Choroid plexus epithelial cell (primary cell): ENCODE measurements at places on chromosomes 2 and 18.

- peak; percentile 27 for DNase-seq
Measured at GRCh38 chr2:128472789-128473174, 154.1 kb upstream of the HS6ST1 start.

- no peak for DNase-seq
Measured at GRCh38 chr18:32300914-32301313, 111.1 kb downstream of the MEP1B start.

DNA sequence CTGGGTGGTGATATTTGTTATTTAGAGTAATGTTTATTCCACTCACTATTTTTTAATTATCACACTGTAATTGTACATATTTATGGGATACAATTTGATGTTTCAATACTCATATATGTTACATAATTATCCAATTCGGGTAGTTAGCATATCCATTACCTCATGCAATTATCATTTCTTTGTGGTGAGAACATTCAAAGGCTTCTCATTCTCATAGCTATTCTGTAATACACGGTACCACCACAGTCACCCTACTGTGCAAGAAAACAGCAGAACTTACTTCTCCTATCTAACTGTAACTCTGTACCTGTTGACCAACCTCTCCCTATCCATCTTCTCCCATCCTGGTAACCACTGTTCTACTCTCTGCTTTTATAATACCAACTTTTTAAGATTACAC, 4.6 kb downstream of the TBC1D8 start:
- DNase-seq: no peak

- DNase-seq: peak; percentile 64
Measured at GRCh38 chr18:76450452-76451395, 44.3 kb downstream of the ZNF516 start.

- peak; percentile 88 for DNase-seq
Measured at GRCh38 chr2:143513081-143513480, 383.9 kb downstream of the ARHGAP15 start.

DNA sequence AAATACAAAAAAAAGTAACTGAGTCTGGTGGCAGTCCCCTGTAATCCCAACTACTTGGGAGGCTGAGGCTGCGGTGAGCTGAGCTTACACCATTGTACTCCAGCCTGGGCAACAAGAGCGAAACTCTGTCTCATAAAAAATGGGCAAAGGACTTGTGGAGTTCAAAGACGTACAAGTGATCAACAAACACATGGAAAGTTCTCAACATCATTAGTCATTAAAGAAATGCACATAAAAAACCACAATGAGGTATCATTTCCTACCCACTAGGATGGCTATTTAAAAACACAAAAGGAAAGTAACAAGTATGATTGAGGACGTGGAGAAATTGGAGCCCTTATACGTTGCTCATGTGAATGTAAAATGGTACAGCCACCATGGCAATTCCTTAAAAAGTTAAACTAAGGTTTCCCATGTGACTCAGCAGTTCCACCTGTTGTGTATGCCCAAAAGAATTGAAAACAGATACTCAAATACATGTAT, 52.3 kb downstream of the RAB10 start:
- DNase-seq: peak; percentile 77

DNA sequence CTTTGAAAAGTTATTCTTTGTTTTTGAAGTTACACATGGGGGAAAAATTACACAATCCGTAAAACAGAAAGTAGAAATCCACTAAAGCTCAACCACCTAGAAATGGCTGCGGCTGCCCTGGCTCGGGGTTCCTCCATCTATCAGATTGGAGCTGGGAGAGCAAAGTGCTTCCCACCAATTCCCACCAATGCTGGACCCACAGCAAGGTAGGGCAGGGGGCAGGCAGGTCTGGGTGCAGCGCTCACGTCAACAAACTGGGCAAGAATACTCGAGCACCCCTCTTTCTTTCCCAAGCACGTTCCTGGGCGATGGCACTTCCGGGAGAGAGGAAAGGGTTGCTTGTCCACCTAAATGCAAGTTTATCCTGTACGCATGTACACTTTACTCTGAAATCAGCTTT, 217.6 kb downstream of the NDUFA10 start:
- DNase-seq: no peak

DNA sequence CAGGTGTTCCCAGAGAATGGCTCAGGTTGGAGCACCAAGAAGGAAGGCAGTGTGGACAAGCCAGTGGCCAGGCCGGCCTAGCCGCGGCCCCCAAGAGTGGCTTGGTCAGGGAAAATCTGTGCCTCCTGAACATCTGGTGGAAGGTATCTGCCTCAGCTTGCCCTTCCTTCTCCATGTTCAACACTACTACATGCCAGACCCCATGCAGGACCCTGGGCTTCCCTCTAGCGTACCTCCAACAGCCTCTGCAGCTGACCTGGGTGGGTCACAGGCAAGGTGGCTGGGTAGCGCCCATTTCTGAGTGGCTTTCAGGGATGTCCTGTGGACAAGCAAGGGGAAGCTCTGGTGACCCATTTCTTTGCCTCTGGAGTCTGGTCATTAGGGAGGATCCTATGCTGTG, 7.7 kb downstream of the WNT10A start:
- no peak for DNase-seq

DNA sequence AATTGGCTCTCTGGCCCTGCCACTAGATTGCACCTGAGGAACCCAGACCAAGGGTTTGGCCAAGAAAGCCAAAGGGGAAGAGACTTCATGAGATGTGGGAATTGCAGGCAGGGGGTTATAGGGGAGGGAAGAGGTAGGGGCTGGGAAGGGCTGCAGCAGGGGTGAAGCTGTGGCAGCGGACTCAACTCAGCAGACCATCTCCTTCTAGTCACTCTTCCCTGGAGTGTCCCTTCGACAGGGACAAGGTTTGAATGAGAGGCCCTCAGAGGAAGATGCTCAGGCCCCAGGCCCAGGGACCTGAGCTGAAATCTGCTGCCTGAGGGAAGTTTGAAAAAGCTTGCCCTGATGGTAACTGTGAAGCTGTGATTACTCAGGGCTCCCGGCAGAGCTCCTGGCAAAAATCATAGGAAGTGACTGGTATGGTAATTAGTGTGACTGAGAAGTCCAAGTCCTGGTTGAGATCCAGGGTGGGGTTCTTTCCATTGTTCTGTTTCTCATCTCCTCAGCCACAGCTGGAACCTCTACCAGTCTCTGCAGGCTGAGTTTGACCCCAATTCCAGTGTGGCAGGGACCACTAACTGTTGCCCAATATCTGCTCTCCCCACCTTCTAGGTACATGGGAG, 300.9 kb downstream of the CYP26B1 start:
- peak; percentile 10 for DNase-seq

GRCh38 chr18:79529991-79530390, 134.3 kb downstream of the NFATC1 start:
- DNase-seq: no peak

DNA sequence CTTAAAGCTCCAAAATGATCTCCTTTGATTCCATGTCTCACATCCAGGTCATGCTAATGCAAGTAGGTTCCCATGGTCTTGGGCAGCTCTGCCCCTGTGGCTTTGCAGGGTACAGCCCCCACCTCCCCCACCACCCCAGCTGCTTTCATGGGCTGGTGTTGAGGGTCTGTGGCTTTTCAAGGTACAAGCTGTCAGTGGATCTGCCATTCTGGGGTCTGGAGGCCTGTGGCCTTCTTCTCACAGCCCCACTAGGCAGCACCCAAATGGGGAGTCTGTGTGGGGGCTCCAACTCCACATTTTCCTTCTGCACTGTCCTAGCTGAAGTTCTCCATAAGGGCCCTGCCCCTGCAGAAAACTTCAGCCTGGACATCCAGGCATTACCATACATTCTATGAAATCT, 19.0 kb downstream of the SLC9A4 start:
- DNase-seq: no peak

GRCh38 chr2:149731079-149731478, 143.5 kb upstream of the MMADHC start:
- no peak for DNase-seq

- DNase-seq: peak; percentile 54
Measured at GRCh38 chr2:15177103-15177502, 384.0 kb downstream of the NBAS start.

- no peak for DNase-seq
Measured at GRCh38 chr18:79875931-79876461, 75.5 kb downstream of the SLC66A2 start.

- DNase-seq: no peak
Measured at GRCh38 chr18:39935598-39935997, 2019.4 kb upstream of the PIK3C3 start.

- DNase-seq: no peak
Measured at GRCh38 chr18:58502628-58503027, 126.3 kb downstream of the ALPK2 start.

DNA sequence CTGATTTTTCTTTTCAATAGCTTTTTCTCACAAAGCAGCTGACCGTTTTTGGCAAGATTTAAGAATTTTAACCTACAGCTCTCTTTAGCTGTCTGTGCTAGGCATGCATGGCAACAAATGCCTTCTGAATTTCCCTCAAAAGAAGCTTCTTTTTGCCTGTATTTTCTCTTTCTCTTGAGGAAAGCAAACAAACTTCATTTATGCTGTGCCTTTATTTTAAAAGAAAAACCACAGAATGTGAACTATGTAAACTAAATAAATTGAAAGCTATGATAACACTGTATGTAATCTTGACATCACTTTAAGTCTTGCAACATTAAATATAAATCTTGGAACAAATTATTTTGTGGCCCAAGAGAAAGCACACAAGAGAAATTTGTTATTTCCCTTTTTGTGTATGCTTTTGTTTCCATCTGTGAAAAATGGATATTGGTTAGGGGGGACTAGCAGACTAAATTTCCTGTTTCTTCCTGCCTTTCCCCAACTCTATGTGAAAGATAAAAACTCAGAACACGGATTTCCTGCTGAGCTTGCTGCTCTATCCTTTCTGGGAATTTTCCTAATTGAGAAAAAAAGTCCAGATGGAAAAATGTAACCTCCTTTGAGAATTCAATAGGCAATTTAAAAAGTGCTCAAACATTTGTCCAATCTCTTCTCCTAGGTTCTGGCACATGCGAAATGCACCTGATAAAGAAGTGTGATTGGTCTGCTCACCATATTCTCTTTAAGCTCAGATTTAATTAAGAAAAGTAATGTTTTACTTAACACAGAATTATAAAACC, 20.9 kb upstream of the TFPI start:
- DNase-seq: peak; percentile 77

DNA sequence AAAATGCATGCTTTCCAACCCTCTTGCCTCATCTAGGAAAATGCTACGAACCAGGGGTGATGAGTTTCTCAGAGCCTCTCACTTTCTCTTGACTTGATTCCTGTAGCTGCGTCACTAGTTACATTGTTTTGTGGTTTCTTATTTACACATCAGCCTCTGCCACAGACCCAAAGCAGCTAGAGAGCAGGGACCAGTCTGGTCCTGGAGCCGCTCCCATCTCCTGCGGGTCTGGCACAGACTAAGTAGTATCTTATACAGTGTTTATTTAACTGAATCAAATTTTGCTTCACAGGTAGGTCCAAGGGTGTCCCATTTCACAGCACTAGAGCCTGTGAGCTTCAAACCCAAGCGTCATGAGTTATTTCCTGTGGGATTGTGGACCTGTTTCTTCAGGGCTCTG, 310.5 kb downstream of the MYCN start:
- no peak for DNase-seq

GRCh38 chr2:239944694-239945551, 80.2 kb downstream of the NDUFA10 start:
- DNase-seq: peak; percentile 48

GRCh38 chr18:44909191-44909719, 228.6 kb downstream of the SETBP1 start:
- peak; percentile 54 for DNase-seq

DNA sequence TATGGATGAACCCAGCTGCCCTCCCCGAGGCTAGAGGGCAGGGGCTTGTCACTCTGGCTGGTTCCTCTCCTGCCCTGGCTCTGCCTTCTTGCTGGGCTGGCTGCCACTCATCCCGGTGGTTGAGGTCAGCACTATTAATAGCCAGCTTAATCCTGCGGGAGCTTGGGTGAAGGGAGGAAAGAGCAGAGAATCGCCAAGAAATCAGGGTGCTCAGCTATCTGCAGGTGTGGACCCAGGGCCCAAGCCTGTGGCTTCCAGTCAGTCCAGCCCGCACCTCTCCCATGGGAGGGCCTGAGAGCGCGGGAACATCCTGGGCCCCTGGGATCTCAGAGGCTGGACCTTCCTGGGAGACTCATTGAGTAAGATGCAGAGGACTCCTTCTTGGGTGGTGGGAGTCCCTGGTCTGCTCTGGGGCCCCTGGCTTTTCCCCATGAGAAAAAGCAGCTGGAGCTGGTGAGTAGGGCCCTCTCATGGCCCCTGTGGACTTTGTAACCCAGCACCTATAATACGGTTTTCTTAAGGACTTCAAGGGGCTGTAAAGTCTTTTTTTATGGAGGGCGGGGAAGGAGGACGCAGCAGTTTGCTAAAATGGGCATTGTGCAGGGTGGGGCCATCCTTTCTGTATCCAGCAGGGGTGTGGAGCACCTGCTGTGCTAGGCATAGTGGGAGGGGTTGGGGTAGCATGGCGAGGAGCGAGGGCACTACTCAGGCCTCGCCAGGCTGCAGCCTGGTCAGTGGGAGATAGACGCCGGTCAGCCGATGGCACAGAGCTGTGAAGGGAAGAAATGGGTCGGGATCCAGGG, 27.4 kb upstream of the CNNM3 start:
- peak; percentile 14 for DNase-seq

- DNase-seq: peak; percentile 27
Measured at GRCh38 chr18:58829263-58829662, 35.4 kb upstream of the ZNF532 start.

GRCh38 chr2:187528042-187528441, 26.2 kb downstream of the TFPI start:
- no peak for DNase-seq

DNA sequence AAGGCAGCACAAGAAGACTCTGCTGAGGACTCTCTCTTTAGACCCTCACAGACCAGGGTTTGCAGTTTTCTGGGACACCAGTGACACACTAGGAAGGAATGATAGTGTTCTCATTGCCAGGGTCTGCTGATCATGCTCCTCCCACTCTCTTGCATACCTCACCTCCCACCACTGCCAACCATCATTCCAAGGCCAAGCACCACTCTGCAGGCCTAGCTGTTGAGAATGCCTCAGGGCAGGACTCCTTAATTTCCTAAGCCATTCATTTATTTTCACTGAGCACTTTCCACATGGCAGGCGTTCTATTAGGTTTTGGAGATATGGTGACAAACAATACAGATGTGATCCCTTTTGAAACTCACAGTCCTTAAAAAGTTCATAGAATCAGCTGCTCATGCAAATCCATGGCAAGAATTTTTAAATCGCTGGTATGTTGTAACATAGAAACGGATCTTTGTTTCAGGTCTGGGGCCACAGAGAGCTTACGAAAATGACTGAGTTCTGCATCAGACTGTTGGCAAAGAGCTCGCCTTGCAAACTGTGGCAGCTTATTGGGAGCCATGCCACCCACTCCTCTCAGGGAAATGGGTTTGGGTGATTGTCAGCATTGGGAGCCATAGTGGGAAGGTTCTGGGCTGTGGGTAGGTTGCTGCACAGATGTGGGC, 78.5 kb downstream of the XDH start:
- DNase-seq: peak; percentile 72
